Nephron progenitor cell (in vitro differentiated cells): ENCODE measurements at places on chromosomes 1 and 21.
A peak's percentile ranks its signal among the peaks of the same experiment; 100 is the strongest.

DNA sequence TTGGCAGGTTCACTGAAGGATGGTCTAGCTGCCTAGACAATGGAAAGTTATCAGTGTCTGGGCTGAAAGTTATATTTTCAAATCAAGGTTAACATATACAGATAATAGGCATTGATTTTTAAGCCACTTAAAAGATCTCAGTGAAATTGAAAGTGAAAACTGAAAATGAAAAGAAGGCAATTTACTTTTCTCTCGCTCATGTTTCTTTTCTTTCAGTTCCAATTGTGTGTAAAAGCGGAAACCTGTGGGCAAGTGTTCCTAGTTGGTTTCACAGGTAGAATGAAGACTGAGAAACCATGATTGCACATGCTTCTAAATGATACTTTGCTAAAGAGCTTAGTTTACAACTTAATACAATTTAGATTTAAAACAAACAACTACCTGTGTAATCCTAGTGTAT is 383.7 kb downstream of the ZP4 start:
- DNase-seq = no peak

- DNase-seq = no peak
These were observed 248.5 kb downstream of the USP25 start for GRCh38 chr21:15978215-15978738.

- DNase-seq = no peak
These were observed 58.9 kb downstream of the RIPK4 start for GRCh38 chr21:41707960-41708330.

DNA sequence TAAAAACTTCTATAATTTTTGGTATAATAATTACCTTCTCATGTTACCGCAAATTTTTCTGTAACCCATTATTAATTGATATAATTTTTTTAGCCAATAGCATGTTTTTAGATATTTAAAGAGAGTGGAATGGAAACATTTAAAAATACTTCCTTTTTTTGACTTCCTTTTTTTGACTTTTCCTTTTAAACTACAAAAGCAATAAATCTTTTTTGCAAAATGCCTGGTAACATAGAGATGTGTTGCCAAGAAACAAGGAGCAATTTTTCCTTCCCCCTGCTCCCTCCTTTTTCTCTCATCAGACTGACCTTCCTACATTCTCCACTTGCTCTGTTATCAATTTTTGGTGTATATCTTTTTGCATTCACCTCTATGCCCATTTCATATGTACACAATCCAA is 666.2 kb downstream of the ADGRL2 start:
- no peak for DNase-seq

GRCh38 chr1:28775121-28775942 is 36.6 kb upstream of the OPRD1 start:
- peak; percentile 46 for DNase-seq
